ENCODE measurements at places on chromosomes 13 and 19.

DNA sequence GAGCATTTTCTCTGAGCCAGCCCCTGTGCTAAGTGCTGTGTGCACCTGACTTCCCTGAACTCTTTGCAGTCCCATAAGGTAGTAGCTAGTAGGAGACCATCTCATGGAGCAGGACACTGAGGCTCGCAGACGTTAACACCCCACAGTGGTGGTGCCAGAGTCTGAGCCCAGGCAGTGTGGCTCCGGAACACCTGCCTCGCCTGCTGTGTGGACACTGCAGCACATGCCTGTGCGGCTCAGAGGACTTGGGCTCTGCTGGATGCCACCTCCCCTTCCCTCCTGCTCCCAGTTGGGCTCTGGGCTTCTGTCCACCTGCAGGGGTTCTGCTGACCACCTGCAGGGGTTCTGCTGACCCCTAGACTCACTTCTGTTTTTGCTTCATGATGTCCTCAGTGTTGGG is 27.0 kb upstream of the SIGLEC11 start:
- no peak for DNase-seq

DNA sequence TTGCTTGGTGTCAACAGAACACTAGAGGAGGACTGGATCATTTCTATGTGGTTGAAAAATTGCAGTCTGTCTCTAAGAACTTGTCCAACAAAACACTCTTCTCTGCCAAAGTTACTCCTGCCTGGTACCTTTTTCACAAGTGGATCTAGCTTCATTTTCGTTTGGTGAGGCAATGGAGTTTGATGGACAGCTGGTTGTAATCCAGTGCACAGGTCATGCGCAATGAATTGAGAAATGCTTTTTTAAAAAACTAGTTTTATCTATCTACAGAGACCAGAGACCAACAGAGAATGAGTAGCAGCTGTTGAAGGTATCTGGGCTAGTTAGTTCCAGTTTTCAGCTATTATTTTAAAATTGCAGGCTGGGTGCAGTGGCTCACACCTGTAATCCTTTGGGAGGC is 12.0 kb upstream of the KBTBD6 start:
- DNase-seq: no peak

- no peak for DNase-seq
Measured at GRCh38 chr19:35365303-35365702, 5.6 kb upstream of the GPR42 start.

DNA sequence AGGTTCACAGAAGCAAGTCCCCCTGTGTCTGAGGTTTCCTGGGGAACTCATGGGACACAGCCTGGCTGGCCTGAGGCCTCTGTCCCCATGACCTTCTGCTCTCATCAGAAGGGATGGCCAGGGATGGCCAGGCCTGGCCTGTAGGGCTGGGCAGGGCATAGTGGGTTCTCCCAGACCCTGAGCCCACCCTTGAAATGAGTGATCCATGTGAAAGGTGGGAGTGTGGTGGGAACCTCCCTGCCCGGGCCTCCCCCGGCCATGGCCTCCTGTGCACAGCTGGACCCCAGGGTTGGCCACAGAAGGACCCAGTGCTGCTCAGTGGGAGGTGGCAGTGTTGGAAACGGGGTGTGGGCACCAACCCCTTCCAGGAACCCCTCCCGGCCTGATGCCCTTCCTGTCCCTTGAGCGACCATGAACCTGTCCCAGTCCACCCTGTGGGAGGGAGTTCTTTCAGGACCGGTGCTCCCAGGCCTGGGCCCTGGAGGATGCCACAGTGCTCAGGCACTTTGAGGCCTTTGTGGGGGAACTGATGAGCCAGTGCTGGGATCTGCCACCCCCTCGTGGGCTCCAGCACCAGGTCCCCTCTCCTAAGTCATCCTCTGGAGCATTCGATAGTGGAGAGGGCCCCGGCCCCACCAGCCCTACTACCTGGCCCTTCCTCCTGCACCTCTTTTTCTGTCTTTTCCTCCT is 15.5 kb upstream of the ZNF14 start:
- no peak for DNase-seq

GRCh38 chr19:5667751-5668271 is 12.5 kb downstream of the MICOS13 start:
- no peak for DNase-seq

DNA sequence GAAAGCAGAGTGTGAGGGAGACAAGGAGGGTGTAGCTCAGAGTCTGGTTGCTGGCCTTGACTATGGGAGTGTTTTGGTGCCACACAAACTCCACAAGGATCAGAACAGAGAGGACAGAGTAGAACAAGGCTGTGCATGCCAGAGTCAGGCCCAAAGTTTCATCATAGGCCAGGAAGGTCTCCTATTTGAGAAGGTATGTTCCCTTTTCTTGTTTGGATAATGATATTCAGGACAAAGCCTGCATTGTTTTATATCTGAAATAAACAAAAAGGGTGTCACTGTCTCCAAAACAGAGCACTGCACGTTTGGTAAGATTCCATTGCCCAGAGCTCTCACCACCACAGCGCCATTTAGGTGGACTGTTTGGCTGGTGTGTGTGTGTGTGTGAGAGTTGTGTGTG is 3.1 kb upstream of the ZSCAN5A start:
- no peak for DNase-seq

- peak; percentile 77 for DNase-seq
Measured at GRCh38 chr19:6087074-6087571, 23.2 kb downstream of the RFX2 start.

GRCh38 chr13:98752467-98753290 is at the start of gene SLC15A1:
Gene SLC15A1 (minus strand): TSS chr13:98752672. CDS start chr13:98752598, 74 bp downstream.
- no peak for DNase-seq

DNA sequence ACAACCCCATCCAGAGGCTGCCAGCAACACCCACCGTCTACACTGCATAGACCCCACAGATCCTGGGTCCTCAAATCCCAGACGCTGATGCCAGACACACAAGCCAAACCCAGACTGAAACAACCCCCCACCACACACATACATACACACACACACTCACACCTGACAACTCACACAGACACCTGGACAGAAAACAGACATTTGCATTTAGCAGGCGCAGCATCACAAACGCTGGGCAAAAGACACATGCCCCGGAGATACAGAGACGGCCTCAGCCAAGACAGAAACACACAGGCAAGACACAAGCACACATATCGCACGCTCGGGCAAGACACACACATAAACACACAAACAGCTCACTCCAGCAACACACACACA is 1.3 kb downstream of the BBC3 start:
- peak; percentile 41 for DNase-seq

- no peak for DNase-seq
Measured at GRCh38 chr13:38463048-38463447, 113.4 kb downstream of the UFM1 start.

- no peak for DNase-seq
Measured at GRCh38 chr13:109390391-109390790, 396.0 kb downstream of the IRS2 start.

DNA sequence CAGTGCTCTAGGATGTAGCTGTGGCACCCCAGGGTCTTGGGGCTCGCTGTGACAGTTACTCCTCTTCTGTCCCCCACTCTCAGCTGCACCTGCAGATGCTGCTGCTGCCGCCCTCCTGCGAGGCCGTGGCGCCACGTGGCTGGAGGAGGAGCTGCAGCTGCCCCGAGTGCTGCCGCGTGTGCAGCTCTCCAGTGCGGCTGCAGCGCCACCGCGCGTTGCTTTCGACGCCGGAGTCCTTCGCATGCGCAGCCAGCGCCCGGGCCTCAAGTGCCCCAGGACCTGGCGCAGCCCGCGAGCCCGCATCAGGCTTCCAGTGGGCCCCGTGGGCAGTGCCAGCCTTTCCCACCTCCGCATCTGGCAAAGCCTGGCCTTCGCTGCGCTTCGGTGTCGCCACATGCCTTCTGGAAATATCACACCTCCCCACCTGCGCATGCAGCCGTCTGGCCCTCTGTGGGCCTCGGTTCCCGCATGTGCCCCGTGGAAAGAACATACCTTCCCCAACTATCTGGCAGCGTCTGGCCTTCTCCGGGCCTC is 692 bp upstream of the ZNF580 start:
- peak; percentile 95 for DNase-seq

DNA sequence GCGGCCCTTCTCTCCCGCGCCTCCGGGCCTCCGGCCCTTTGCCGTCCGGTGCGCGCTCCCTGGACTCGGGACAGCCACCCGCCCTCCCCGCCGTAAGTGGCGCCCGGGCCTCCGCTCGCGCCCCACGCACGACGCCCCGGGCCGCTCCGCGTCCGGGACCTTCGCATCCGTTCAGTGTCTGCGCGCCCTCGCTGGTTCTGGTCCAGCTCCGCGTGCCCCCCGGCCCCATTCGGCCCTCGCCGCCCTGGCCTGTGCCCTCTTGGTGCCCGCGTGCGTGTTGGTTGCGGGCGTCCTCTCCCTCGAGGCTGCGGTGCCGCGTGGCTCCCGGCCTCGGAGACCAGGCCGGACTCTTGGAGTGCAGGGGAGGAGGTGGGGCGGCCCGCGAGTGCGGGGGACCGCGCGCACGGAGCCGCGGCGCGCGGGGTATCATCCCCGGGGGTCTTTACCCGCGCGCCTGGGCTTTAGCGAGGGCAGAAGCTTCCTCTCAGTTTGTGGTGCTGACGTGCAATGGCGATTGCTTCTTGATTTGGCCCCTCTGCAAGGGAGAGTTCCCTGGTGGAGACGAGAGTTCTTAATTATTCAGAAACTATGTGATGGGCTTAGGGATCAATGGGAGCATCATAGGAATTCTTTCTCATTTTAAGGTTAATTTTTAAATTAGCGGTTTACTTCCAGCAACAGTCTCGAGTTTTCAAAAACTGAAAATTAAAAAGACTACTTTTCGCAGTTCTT is 757 bp downstream of the WASF3 start:
- no peak for DNase-seq

- DNase-seq: no peak
Measured at GRCh38 chr19:51116736-51117286, 7.9 kb upstream of the SIGLEC9 start.

DNA sequence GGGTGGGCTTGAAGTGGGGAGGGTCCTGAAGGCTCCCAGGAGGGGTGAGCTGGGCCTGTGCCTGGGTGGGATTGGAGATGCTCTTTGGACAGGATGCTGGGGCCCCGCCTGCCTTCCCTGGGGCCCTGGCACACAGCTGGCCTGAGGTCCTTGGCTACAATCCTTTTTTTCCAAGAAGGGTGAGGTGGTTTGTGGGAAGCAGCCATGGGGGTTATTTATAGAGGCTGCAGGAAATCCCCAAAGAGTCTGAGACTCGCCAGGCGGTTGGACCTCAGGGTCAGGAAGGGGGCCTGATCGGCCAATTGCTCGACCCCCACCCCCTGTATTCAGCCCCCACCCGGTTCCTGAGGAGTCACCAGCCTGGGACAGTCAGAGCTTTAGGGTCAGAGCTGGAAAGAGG is 10.0 kb downstream of the GTPBP3 start:
- no peak for DNase-seq

DNA sequence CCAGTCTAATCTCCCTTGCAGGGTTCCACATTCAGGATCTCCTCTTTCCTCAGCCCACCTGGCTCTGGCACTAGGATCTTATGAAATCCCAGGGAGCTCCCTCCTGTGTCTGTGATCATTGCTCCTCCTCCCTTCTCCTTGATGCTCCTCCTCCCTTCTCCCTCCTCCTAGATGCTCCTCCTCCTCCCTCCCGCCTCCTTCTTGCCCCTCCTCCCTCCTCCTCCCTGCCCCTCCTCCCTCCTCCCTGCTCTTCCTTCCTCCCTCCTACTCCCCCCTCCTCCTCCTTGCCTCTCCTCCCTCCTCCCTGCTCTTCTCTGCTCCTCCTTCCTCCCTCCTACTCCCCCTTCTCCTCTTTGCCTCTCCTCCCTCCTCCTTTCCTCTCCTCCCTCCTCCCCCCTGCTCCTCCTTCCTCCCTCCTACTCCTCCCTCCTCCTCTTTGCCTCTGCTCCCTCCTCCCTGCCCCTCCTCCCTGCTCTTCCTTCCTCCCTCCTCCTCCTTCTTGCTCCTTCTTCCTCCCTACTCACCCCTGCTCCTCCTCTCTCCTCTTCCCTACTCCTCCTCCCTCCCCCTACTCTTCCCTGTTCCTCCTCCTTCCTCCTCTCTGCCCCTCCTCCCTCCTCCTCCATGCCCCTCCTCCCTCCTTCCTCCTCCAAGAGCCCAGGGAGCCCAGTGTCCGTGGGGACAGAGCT is 14.9 kb upstream of the ZBTB7A start:
- no peak for DNase-seq

- no peak for DNase-seq
Measured at GRCh38 chr19:48964205-48965039, 687 bp upstream of the FTL start.

GRCh38 chr13:41345165-41345913 is 34.3 kb downstream of the NAA16 start:
- DNase-seq: no peak

DNA sequence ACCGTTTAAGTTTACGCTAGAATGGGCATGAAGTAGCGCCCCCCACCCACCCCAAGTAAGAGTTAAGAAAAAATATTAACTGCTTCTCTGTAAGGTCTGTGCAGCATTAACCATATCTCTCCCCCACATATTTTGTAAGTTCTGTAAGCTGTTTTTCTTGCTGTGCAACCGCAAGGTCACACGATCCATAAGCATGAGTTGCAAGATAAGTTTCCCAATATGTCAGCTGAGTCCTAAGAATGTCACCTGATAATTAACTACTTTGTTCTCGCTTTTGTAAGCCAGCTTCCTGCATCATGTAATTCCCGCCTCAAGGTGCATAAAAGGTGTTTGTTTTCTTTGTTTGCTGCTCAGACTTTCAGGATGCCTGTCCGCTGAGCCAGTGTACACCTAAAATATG is 187.0 kb downstream of the MYO16 start:
- no peak for DNase-seq

GRCh38 chr13:64529874-64530485 is 2700.2 kb downstream of the PCDH9 start:
- DNase-seq: peak; percentile 2

- peak; percentile 92 for DNase-seq
Measured at GRCh38 chr19:45079063-45079910, at the start of gene GEMIN7. Gene GEMIN7 (plus strand): TSS chr19:45079260. CDS start chr19:45090115, 10,855 bp downstream.

GRCh38 chr19:30682999-30683536 is 310.9 kb downstream of the ZNF536 start:
- DNase-seq: peak; percentile 45

DNA sequence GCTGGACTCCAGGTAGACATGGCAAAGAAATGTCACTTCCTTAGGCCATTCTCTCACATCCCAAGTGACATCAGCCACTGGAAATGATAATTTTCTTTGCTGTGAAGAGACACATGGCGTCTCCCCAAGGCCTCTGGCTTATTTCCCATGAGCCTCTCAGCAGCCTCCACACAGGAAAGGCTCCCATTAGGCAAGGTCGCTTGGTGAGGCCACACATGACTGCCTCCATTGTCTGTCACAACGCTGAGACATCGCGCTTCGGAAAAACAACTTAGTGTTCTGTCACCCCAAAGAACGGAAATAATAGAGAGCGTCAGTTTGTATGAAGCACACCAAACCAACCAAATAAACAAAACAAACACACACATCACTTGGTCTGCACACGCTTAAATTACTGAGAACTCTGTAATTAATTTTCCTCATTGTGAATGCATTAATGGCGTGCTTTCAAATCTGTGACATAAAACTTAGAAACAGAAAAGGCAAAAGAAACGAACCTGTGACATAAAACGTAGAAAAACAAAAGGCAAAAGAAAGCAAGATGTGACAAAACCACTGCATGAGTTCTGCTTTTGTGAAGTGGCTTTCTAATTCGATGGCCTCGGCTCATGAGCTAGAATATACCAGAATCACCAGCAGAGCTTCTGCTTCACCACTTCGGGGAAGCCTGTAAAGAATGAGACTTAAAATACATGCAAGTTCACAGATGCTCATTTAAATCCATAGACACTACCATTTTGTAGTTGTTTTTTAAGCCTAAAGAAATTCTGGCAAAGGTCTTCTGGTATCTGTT is 404.2 kb upstream of the SGCG start:
- no peak for DNase-seq

Measured in GM12865 (cell line).